Natural killer cell treated with Interleukin-12 subunit alpha and Interleukin-12 subunit beta and Interleukin-15 and Interleukin-18, amount 100 ng/mL, for 72 hours (primary cell): ENCODE measurements at places on chromosomes 11 and 22. TPM values are rescaled to one million over a fixed set of nuclear protein-coding genes. Genes with fewer than 3 reads are reported as not detected.

GRCh38 chr11:28457481-28458065 is 349.4 kb downstream of the METTL15 start:
- DNase-seq: no peak

Gene ACTN3
- 0.73 TPM for total RNA-seq

Gene TNNI2
- total RNA-seq: 1.4 TPM

GRCh38 chr11:16973338-16973964 is 40.8 kb downstream of the PLEKHA7 start:
- no peak for DNase-seq

GRCh38 chr11:57873196-57873911 is 111.8 kb downstream of the CTNND1 start:
- DNase-seq: no peak

Gene DGKZ
- 207 TPM for total RNA-seq

Gene PGR
- not detected for total RNA-seq

GRCh38 chr11:44212128-44212527 is 97.8 kb downstream of the ALX4 start:
- no peak for DNase-seq

Gene LGR4
- total RNA-seq: 0.05 TPM

Gene NUP98
- 176 TPM for total RNA-seq

Gene DKK3
- total RNA-seq: not detected

- no peak for DNase-seq
Observed at GRCh38 chr11:65008016-65008415, 5.9 kb upstream of the ARL2 start.

GRCh38 chr11:35163702-35164496 is 24.9 kb downstream of the CD44 start:
- DNase-seq: no peak

DNA sequence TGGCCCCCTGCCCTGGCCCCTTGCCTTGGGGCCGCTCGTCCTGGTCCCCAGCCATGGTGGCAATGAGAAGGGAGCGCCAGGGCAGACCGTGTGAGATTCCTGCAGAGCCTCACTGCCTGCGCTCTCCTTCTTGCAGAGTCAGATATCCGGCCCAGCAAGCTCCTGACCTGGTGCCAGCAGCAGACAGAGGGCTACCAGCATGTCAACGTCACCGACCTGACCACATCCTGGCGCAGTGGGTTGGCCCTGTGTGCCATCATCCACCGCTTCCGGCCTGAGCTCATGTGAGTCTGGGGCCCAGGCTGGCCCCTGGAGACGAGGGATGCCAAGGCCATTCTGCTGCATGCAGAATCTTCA is 114.1 kb downstream of the MICAL2 start:
- DNase-seq: peak; percentile 94

Gene UBQLNL
- not detected for total RNA-seq

Gene RAC2
- 1,078 TPM for total RNA-seq

Gene ROBO3
- total RNA-seq: 5.3 TPM

DNA sequence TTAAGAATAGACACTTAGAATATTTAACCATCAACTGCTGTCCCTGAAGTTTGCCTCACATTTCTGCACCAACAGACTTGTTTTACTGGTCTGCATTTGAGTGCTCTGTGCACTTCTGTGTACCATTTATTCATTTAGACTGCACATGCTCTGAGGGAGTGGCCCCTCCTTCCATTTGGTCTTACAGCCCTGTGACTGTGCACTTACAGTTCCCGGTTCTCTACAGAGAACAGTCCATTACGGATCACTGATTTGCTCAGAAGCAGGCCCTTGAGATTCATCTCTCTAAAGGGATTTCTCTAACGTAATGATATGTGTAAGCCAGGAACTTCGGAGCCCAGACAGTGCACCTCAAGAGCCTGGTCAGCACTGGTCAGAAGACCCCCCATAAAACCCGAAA is 247.3 kb upstream of the BLID start:
- no peak for DNase-seq

Gene TRIM51
- 2.2 TPM for total RNA-seq

DNA sequence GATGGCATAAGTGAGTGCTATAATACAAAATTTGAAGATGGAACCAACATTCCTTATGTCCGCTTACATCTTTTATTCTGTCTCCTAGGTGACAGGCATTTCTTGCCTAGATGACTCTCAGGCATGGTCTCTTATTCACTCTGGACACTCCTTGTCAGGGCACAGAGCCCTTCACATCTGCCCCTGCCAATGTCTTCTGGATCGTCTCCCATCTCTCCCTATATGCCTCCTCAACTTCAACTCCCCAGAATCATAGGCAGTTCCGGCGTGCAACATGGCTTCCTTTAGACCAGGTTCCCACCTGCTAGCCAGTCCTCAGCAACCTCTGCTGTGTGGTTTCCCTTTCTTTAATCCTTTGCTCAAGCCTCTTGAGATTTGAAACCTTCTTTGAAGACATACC is 300.9 kb downstream of the TENM4 start:
- DNase-seq: no peak

DNA sequence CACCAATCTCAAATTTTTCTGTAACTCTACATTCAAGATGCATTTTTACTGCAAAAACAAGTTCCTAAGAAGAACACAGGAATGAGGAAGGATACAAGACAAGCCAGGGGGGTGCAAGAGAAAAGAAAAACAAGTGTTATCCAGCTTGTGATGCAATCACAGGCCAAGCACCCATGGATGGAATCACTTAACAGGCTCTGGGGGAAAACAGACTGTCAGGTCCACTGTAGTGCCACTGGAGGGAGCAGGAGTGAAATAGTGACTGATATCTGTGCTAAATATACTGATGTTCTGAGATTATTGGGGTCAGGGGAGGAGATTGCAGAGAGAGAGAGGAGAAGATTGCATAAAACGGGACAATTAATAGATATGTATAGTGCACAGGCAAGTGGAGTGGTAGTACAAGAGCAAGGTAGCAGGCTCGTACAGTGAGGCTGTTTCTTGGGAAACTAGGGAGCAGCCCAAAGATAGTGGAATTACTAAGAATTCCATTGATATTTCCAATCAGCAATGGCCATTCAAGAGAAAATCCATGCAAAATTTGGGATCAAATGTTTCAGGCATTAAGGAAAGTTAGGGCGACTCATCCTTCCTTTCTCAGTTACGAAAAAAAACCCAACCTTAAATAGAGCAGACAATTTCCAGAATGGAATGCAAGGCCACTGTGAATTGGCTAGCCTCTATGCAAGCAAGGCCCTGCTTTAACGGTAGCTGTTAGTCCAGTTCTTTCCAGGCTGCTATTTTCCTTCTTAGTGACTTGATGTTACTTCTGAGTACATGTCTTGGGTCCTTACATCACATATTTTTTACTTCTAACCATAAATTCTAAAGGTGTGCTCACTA is 52.2 kb upstream of the CEP126 start:
- no peak for DNase-seq

Gene OR52N4
- 0.45 TPM for total RNA-seq

DNA sequence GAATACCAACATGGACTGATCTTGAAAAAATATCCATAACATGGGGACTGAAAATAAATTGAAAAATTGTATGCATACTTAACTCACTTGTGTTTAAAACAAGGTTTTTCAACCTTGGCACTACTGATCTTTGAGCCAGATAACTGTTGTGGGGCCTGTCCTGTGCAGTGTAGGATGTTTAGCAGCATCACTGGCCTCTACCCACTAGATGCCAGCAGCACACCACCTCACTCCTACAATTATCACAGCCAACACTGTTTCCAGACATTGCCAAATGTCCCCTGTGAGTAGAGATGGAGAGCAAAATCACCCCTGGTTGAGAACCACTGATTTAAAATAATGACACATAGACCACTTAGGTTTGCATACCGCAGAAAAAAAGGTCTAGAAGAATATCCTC is 45.0 kb upstream of the SLC1A2 start:
- no peak for DNase-seq

DNA sequence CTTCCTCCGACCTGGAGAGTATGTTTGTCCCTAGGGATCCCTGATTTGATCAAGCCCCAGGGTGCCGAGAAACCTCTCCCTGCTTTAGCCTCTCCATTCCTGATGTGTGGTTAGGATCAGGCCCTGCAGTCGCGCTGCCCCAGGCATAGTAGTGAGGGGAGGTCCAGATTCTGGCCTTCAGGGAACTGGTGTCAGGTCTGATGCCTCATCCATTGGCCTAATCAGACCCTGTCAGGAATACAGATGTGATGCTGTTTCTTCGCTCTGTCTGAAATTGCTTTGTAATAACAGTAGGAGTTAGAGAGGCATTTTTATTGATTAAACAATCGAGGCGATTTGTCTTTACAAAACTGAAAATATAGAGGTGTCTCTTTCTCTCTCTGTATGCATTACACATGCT is 75.2 kb downstream of the GRIK4 start:
- no peak for DNase-seq

GRCh38 chr11:82981852-82982251 is 80.3 kb downstream of the DDIAS start:
- DNase-seq: no peak

- DNase-seq: no peak
Observed at GRCh38 chr11:34431979-34432378, 6.8 kb upstream of the CAT start.

DNA sequence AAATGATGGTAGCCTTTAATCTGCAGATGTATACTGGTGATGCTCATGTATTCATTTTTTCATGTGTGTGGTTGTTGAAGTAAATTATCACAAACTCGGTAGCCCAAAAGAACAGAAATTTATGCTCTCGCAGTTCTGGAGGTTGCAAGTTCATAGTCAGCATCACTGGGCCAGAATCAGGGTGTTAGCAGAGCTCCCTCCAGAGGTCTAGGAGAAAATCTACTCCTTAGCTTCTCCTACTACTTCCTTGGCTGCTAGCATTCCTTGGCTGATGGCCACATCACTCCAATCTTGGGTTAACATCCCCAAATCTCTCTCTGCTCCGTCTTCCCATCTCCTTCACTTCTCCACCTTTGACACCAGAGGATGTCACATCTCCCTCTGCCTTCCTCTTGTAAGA is 45.3 kb upstream of the GALNT18 start:
- no peak for DNase-seq

- no peak for DNase-seq
Observed at GRCh38 chr11:35500744-35501143, 24.7 kb downstream of the PAMR1 start.

Gene RASD2
- 0.07 TPM for total RNA-seq

- DNase-seq: peak; percentile 52
Observed at GRCh38 chr11:70559516-70559915, 161.2 kb downstream of the CTTN start.

GRCh38 chr11:110862407-110862806 is 150.2 kb upstream of the ARHGAP20 start:
- no peak for DNase-seq

- no peak for DNase-seq
Observed at GRCh38 chr22:35324762-35325161, 25.1 kb downstream of the TOM1 start.

- DNase-seq: no peak
Observed at GRCh38 chr11:9753021-9753420, 89.1 kb downstream of the SWAP70 start.

DNA sequence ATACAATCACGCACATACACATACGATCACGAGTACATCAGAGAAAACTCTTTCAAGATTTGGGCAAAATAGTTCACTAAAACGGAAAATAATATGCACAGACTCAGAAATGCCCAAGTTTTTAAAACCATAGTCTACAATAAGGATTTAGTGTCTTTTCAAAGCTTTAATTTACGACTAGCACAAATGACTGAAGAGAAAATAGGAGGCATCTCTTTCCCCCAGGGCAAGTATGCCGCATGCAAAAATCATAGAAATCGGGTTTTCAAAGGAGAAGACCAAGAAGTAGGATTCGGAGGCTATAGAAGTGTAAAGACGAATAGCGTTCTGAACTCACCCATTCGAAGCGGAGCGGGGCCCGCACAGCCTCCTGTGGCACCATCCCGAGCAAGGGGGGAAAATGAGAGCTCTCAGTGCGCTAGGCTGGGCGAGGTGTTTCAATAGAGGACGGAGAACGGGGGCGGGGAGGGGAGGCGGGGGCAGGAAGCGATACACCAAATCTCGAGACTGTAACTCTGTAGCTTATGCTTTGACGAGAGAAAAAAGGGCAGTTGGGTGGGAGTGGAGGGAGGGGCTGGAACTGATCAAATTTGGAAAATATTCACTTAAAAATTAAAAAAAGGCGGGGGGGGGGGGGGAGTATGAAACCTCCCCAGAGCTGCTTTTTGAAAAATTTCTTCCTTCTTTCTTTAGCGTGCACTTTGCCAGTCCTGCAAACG is 15.8 kb downstream of the BLID start:
- DNase-seq: no peak

- no peak for DNase-seq
Observed at GRCh38 chr11:67648140-67648795, 2.3 kb downstream of the ACY3 start.

Gene CHRM1
- total RNA-seq: not detected

GRCh38 chr22:48644997-48645396 is 1182.7 kb downstream of the BRD1 start:
- DNase-seq: no peak

GRCh38 chr11:13924801-13925327 is 37.7 kb upstream of the SPON1 start:
- DNase-seq: no peak

GRCh38 chr22:28183078-28183860 is 264.2 kb upstream of the PITPNB start:
- DNase-seq: no peak

Gene RIMBP3B
- total RNA-seq: 1.4 TPM

DNA sequence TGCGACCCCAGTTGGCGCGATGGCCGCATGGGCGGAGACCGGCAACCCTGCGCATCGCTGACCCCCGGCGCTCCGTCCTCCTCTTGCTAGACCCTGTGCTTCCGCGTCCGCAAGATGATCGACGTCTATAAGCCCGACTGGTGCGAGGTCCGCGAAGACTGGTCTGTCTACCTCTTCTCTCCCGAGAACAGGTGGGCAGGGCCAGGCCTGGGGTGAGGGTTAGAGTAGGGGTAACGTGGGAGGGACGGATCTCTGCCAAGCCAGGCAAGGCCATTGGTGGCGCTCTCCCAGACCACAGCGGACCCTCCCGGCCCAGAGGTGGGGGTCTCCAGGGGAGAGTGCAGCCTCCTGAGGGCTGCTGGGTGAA is 92.1 kb downstream of the CACNA1I start:
- DNase-seq: no peak

Gene OAF
- 1.1 TPM for total RNA-seq

- no peak for DNase-seq
Observed at GRCh38 chr11:116895048-116895757, 57.8 kb upstream of the APOA1 start.

GRCh38 chr11:2825889-2826678 is 59.5 kb downstream of the CDKN1C start:
- no peak for DNase-seq
